NCI-H187 treated with DMSO at 0.1 percent for 48 hours (cell line): ENCODE measurements at places on chromosomes 4 and X.

- DNase-seq: no peak
Observed at GRCh38 chrX:40933132-40933705, 152.0 kb upstream of the USP9X start.

GRCh38 chr4:168631241-168632162, 134.7 kb downstream of the PALLD start:
- DNase-seq: no peak

- no peak for DNase-seq
Observed at GRCh38 chr4:114911111-114911510, 202.3 kb downstream of the NDST4 start.

- no peak for DNase-seq
Observed at GRCh38 chr4:126123611-126124325, 809.0 kb downstream of the FAT4 start.
